ENCODE measurements at places on chromosomes 1 and 21. TPM values are rescaled to one million over a fixed set of nuclear protein-coding genes. Genes with fewer than 3 reads are reported as not detected.
A peak's percentile ranks its signal among the peaks of the same experiment; 100 is the strongest.

Gene OR2W3
- total RNA-seq = 1.8 TPM

Gene CTSE
- total RNA-seq = not detected

- DNase-seq = peak; percentile 73
- no peak overlapping the region for H3K4me3 ChIP-seq
- no peak overlapping the region for H3K27ac ChIP-seq
- H3K36me3 ChIP-seq = no peaks in the 10 kb centered on the region
- H3K4me1 ChIP-seq = peaks cover 1% of the 10 kb centered on the region
Observed at GRCh38 chr1:18100491-18101063, 7.0 kb upstream of the IGSF21 start.

DNA sequence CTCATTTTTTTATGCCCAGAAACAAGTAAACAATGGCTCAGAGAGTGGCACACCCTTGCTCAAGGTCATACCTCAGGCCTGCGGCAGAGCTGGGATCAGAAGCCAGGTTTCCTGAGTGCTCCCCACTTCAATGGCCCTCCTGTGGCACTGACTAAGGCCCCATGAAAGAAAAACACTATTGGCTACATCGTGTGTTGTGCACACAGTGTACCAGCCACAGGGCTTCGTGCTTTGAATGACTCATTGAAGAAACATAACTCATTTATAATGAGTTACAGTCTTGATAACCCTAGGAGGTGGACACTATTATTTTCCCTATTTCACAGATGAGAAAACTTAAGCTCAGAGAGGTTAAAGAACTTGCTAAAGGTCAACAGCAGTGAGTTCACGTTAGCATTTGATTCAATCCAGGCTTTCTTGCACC, 91.2 kb downstream of the TRABD2B start:
- H3K4me1 ChIP-seq = peaks cover 15% of the 10 kb centered on the region
- no peak overlapping the region for H3K4me3 ChIP-seq
- no peak for DNase-seq
- H3K36me3 ChIP-seq = no peaks in the 10 kb centered on the region

- H3K4me3 ChIP-seq = no peak overlapping the region
- no peaks in the 10 kb centered on the region for H3K36me3 ChIP-seq
- no peak overlapping the region for H3K27ac ChIP-seq
- no peaks in the 10 kb centered on the region for H3K27me3 ChIP-seq
Observed at GRCh38 chr1:220992705-220993052, 113.4 kb downstream of the HLX start.

Gene TRPM2
- total RNA-seq = not detected

Measured in glutamatergic neuron (in vitro differentiated cells).